ENCODE measurements at places on chromosomes 5 and 9. TPM values are rescaled to one million over a fixed set of nuclear protein-coding genes. Genes with fewer than 3 reads are reported as not detected.

PCDHA9 gene
- total RNA-seq, result 0.26 TPM

IQGAP2 gene
- total RNA-seq, result not detected

POU5F2 gene
- total RNA-seq, result 4.9 TPM

CTXN3 gene
- total RNA-seq, result not detected

CCDC171 gene
- total RNA-seq, result 6.4 TPM

WDR31 gene
- total RNA-seq, result 3.2 TPM

SLC1A3 gene
- 0.26 TPM for total RNA-seq

Data from articular chondrocyte of knee joint (primary cell).